Transverse colon (tissue), 4 donors: ENCODE measurements at places on chromosomes 5 and 9. TPM values are rescaled to one million over a fixed set of nuclear protein-coding genes. Genes with fewer than 3 reads are reported as not detected.

DNA sequence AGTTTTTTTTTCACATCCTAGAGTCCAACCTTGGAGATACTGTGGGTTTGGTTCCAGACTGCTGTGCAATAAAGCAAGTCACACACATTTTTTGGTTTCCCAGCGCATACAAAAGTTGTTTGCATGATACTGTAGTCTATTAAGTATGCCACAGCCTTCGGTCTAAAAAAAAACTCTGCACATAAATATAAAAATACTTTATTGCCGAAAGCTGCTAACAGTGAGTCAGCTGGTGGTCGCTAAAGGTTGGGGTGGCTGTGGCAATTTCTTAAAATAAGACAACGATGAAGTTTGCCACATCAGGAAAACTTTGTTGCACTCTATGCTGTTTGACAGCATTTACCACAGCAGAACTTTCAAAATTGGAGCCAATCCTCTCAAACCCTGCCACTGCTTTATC is 37.4 kb downstream of the UBQLN1 start:
- H3K27me3 ChIP-seq, result no peaks in the 10 kb centered on the region
- peaks cover 7% of the 10 kb centered on the region for H3K4me1 ChIP-seq
- H3K36me3 ChIP-seq, result peaks cover 13% of the 10 kb centered on the region
- no peak overlapping the region for H3K27ac ChIP-seq
- no peak overlapping the region for H3K4me3 ChIP-seq
- DNase-seq, result no peak

GRCh38 chr9:113621309-113621791 is 157.8 kb downstream of the RGS3 start:
- peaks cover 9% of the 10 kb centered on the region for H3K4me1 ChIP-seq
- DNase-seq, result peak; percentile 25
- H3K27me3 ChIP-seq, result no peaks in the 10 kb centered on the region
- no peaks in the 10 kb centered on the region for H3K36me3 ChIP-seq
- no peak overlapping the region for H3K4me3 ChIP-seq
- H3K27ac ChIP-seq, result peak overlapping the region; percentile 65

DNA sequence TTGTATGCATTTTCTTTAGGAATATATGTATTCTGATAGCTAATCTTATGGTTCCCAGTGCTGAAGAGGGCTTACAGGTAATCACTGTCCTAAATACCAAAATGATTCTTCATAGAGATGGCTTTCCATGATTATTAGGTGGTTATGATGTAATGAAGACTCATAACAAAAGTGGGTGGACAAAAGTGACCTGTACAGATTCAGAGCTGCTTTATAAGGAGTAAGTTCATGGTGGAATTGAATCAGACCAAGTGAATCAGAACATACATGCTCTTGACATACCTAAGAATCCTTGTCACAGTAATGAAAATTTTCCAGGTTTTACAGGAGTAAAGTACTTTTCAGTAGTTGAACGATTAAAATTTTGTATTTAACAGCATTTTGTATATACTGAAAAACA is 105.6 kb downstream of the NIPBL start:
- no peaks in the 10 kb centered on the region for H3K4me1 ChIP-seq
- H3K27me3 ChIP-seq, result no peaks in the 10 kb centered on the region
- H3K36me3 ChIP-seq, result no peaks in the 10 kb centered on the region
- H3K27ac ChIP-seq, result no peak overlapping the region
- no peak overlapping the region for H3K4me3 ChIP-seq

DNA sequence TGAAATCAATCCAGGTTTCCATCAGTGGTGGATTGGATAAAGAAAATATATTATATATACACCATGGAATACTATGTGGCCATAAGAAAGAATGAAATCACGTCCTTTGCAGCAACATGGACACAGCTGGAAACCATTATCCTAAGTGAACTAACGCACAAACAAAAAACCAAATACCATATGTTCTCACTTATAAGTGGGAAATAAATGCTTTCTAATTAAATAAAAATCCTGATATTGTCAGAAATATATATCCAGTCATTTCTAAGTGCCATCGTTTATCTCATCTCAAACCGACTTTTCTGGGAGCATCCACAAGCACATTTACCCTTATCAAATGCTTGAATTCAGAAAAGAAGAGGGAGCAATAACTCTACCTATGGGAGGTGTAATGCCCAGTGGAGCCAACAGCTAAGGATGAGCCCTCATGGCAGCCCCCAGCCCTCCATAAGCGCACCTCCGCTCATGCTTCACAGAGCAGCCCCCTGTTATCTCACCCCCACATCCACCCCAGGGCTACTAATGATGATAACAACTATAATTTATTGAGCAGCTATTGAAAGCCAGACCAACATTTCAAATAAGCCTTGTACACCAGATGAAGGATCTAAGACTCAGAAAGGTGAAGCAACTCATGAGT is 101.7 kb upstream of the SPOCK1 start:
- H3K36me3 ChIP-seq, result no peaks in the 10 kb centered on the region
- DNase-seq, result no peak
- no peak overlapping the region for H3K27ac ChIP-seq
- H3K27me3 ChIP-seq, result peaks cover 5% of the 10 kb centered on the region

- H3K27ac ChIP-seq, result no peak overlapping the region
- H3K4me1 ChIP-seq, result no peaks in the 10 kb centered on the region
- no peaks in the 10 kb centered on the region for H3K27me3 ChIP-seq
- no peak overlapping the region for H3K4me3 ChIP-seq
- DNase-seq, result no peak
These were observed 9.0 kb downstream of the FOCAD start for GRCh38 chr9:20693068-20693467.

DNA sequence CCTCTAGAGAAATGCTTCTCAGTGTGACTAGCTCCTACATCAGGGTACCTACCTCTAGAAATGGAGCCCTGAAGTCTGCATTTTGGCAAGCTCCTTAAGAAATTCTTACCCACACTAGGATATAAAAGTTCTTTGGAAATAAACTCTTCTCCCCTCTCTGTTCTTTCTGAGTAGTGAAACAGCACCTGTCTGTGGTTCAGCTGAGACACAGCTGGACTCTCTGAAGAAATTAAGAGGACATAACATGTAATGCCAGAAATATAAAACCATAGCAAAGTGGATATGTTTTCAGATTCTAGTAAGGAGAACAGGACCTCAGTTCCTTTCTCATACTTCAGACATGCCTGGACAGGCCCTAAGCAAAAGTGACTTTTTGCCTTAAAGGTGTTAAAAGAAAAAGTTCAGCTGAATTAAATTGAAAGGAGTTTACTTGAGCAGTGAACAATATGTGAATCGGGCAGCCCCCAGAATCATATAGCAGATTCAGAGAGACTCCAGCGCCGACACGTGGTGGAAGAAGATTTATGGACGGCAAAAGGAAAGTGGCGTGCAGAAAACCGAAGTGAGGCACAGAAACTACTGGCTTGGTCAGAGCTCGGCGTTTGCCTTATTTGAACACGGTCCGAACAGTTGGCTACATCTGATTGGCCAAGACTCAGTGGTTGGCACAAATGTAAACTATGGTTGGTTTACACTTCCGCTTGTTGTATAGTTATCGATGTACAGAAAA is 64.5 kb downstream of the PRKACG start:
- H3K4me3 ChIP-seq, result no peak overlapping the region
- no peak overlapping the region for H3K27ac ChIP-seq
- H3K36me3 ChIP-seq, result no peaks in the 10 kb centered on the region
- H3K4me1 ChIP-seq, result no peaks in the 10 kb centered on the region
- peak; percentile 34 for DNase-seq

DNA sequence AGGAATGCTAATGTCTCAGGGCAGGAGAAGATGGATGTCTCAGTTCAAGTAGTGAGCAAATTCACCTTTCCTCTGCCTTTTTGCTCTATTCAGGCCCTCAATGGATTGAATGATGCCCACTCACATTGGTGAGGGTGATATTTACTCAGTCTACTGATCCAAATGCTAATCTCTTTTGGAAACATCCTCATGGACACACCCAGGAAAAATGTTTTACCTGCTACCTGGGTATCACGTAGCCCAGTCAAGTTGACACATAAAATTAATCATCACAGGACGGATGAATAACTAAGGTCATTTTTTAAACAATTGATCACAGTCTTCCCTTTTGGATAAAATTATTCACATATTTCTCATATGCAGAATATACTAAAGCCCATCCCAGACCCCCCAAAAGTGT is 63.0 kb upstream of the JAK2 start:
- no peak overlapping the region for H3K4me3 ChIP-seq
- H3K4me1 ChIP-seq, result no peaks in the 10 kb centered on the region
- no peak overlapping the region for H3K27ac ChIP-seq
- H3K36me3 ChIP-seq, result no peaks in the 10 kb centered on the region

DNA sequence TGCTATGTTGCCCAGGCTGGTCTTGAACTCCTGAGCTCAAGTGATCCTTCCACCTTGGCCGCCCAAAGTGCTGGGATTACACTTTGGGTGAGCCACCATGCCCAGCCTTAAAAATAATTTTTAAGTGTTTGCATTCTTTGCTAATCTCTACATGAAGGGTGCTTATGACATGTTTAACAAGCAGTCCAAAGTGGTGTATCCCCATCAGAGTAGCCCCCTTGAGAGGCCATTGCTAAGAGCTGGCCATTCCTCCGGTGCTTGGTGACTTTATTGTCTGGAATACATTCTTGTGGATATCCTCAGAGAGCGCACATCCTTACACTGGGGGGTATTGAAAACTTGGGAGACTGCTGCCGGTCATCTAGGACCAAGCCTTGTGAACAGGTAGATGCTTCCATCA is 395.4 kb downstream of the KDM4C start:
- no peaks in the 10 kb centered on the region for H3K36me3 ChIP-seq
- no peak overlapping the region for H3K27ac ChIP-seq
- no peaks in the 10 kb centered on the region for H3K27me3 ChIP-seq
- no peak for DNase-seq

- no peak for DNase-seq
- peak overlapping the region; percentile 80 for H3K27ac ChIP-seq
- H3K27me3 ChIP-seq, result no peaks in the 10 kb centered on the region
- peaks cover 15% of the 10 kb centered on the region for H3K4me1 ChIP-seq
- H3K36me3 ChIP-seq, result no peaks in the 10 kb centered on the region
These were observed 525 bp downstream of the KIF24 start for GRCh38 chr9:34328500-34328986.

DNA sequence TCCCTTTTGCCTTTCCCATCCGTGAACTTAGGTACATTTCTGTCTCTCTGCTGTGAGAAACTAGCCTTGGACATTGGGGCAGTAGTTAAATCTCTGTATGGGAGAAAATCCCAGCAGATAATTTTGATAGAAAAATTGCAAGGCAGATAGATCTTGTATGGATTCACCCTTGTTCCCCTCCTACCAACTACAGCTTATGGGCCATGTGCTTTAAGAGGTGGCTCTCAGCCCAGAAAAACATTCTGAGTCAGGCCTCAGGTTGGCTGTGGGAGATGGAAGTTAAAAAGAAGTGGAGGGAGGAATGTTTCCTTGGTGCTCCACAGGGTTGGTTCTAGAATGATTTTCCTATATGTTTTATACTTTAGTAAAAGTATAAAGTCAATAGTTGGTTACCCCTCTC is 1.4 kb upstream of the KDM3B start:
- peaks cover 22% of the 10 kb centered on the region for H3K4me1 ChIP-seq
- no peak for DNase-seq
- no peak overlapping the region for H3K4me3 ChIP-seq
- H3K27me3 ChIP-seq, result no peaks in the 10 kb centered on the region
- no peak overlapping the region for H3K27ac ChIP-seq
- no peaks in the 10 kb centered on the region for H3K36me3 ChIP-seq

DNA sequence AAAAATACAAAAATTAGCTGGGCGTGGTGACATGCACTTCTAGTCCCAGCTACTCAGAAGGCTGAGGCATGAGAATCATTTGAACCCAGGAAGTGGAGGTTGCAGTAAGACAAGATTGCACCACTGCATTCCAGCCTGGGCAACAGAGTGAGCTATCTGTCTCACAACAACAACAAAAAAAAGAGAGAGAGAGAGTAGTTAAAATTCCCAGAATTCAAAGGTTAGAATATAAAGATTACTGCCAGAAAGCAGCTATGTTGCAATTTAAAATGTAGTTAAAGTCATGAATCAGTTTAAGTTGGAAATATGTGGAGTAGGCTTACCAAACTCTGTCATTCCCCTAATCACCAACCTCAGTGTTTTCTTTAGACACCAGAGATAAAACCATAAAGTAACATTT is 58.7 kb upstream of the SUSD1 start:
- no peak overlapping the region for H3K4me3 ChIP-seq
- no peaks in the 10 kb centered on the region for H3K36me3 ChIP-seq
- DNase-seq, result no peak
- H3K4me1 ChIP-seq, result peaks cover 30% of the 10 kb centered on the region
- H3K27me3 ChIP-seq, result no peaks in the 10 kb centered on the region

DNA sequence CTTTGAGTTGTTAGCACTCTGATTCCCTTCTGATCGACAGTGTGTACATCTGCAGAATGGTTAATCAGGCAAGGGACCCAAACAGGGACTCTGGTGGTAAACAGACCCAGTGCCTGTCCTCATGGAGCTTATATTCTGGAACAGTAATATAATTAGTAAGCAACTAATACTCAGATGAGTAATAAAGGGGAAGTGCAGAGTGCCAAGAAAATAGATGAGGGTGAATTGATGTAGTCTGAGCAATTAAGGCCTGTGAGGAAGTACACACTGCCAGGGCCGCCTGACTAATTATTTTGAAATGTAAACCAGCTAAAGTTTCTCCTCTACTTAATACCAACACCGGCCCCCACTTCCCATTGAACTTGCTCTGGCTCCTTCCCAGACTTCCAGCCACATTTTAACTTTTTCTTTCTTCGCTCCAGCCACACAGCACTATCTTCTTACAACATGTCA is 4.2 kb downstream of the DHX29 start:
- H3K4me3 ChIP-seq, result no peak overlapping the region
- no peaks in the 10 kb centered on the region for H3K27me3 ChIP-seq
- H3K4me1 ChIP-seq, result peaks cover 46% of the 10 kb centered on the region
- DNase-seq, result no peak

DNA sequence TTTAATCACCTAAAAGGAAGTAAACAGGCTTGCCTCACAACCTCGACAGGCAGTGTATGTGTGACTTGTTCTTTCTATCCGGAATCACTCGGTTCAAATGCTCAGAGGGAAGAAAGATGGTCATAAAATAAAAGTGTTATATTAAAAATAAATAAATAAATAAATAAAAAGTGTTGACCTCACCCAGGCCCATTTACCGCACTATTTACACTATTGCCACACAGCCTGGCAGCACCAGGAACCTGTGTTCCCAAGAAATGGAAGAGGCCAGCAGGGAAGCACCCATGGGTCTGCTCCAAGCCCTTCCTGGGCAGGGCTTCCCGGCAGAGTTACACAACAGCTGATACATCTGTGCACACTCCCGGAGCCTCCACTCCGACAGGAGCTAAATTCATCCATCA is 127.9 kb downstream of the EFNA5 start:
- peaks cover 11% of the 10 kb centered on the region for H3K4me1 ChIP-seq
- H3K36me3 ChIP-seq, result no peaks in the 10 kb centered on the region
- peak overlapping the region; percentile 12 for H3K27ac ChIP-seq
- H3K27me3 ChIP-seq, result no peaks in the 10 kb centered on the region
- H3K4me3 ChIP-seq, result no peak overlapping the region
- peak; percentile 39 for DNase-seq

- no peaks in the 10 kb centered on the region for H3K4me1 ChIP-seq
- no peaks in the 10 kb centered on the region for H3K27me3 ChIP-seq
- no peak for DNase-seq
These were observed 53.8 kb upstream of the FBN2 start for GRCh38 chr5:128591598-128592455.

The MAMDC4 gene
- 11.4 TPM for total RNA-seq

The NTNG2 gene
- total RNA-seq, result 1.1 TPM

The C9orf50 gene
- total RNA-seq, result not detected

The GPR21 gene
- total RNA-seq, result 3.0 TPM

The TRAPPC13 gene
- total RNA-seq, result 5.2 TPM

The SAXO1 gene
- total RNA-seq, result not detected

The TRAF1 gene
- 7.2 TPM for total RNA-seq
